CD4-positive, alpha-beta T cell (primary cell): ENCODE measurements at places on chromosomes 6 and 20.

DNA sequence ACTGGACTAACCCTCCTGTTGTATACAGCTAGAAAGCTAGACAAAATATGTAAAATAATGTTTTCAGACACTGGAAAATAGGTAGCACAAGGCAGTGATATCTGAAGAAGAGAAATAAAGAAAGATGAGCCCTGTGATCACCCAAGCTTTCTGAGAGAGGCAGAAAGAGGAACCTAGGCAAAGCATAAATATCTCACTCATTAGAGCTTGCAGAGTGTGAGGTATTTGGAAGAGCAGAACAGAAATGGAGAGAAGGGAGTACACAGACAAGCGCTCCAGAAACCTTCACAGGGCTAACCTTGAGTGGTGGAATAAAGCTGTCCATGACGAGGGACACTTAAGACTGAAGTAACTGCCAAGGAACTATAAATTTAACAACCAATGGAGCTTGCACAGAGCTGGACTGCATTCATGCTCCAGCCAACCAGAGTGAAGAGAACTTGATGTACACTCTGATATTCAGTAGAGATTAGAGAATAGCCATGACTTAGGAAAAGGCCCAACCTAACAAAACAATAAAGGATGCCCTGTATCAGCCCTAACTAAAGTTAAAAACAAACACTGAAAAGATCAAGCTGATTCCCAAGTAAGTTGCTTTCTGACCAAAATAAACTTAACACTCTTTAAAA lies 280.9 kb upstream of the STXBP5 start:
- DNase-seq: no peak

DNA sequence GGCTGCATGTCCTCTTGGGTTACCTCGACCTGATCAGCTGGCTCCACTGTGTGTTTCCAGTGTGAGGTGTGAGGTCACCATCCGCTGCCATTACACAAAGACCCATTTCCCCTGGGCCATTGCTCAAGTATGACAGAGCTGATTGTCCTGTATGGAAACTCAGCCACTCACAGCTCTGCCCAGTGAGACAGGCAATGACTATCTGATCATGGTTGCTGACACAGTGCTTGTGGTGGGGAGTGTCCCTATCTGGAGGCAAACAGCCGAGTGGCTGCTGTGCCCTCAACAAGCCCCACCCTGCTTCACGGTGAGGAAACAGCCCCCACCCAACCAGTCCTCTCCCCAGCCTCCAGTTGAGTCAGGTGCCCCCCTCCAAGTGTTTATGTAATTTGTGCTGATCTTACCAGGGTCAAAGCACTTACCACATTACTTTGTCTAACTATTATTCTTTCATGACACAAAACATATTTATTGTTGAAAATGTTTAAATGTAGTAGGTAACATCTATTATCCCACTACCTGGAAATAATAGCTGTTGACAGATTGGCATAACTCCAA lies 11.7 kb upstream of the MAPK13 start:
- DNase-seq: peak; percentile 88

- no peak for DNase-seq
Observed at GRCh38 chr6:158707821-158708195, 58.0 kb downstream of the SYTL3 start.

DNA sequence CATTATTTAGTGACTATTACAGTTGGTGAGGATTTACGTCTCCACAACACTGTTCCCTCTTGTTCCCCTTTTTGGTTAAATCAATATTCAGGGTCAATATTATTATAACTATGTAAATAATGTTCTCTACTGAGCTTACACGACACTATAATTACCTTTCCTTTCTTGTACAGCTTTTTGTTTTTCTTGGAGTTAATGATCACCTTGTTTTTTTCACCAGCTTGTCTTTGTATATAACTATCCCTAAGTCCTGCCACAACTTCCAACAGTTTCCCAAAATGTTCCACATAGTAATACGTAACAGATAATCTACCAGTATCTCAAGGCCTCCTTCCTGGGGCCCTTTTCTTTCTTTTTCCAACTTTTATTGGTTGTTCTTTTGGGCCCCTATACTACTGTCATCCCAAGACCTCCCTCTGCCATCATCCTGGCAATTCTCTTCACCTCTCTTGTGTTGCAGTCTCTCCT lies 142.0 kb upstream of the SOX4 start:
- no peak for DNase-seq

DNA sequence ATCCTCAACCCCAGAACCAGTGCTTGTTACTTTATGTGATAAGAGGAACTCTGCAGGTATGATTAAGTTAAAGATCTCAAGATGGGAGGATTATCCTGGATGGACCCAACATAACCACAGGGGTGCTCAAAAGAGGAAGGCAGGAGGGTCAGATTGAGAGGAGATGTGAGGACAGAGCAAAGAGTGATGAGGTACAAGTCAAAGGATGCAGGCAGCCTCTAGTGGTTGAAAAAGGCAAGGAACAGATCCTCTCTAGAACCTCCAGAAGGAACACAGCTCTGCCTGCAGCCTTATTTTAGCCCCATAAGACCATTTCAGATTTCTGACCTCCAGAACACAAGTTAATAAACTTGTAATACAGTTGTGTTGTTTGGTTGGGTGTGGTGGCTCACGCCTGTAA lies 41.2 kb downstream of the PDSS2 start:
- no peak for DNase-seq

DNA sequence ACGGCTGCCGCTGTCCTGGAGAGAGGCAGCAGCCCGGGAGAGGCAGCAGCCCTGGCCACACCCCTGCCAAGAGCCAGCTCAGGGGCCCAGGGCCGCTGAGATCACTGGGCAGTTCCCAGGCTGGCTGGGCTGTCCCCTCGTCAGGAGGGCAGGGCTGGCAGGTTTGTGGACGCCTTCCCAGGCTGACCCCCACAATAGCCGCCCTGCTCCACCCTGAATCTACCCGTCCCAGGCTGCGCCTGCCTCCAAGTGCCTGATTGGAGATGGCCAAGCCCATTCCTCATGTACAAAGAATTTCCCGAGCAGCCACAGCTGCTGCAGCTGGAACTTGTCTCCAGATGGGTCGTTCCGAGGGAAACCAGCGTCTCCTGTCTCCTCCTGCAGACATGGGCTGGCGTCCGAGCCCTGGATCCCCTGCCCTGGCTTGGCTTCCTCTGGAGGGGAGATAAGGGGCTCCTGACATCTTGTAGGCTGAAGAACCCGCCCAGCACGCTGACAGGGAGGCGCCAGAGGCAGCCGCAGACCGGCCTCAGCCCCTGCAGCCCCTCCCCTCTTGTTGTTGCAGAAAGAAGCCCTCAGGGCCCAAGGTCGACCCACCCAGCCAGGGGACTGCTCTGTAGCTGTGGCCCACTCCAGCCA lies 9.4 kb upstream of the GATA5 start:
- DNase-seq: no peak

DNA sequence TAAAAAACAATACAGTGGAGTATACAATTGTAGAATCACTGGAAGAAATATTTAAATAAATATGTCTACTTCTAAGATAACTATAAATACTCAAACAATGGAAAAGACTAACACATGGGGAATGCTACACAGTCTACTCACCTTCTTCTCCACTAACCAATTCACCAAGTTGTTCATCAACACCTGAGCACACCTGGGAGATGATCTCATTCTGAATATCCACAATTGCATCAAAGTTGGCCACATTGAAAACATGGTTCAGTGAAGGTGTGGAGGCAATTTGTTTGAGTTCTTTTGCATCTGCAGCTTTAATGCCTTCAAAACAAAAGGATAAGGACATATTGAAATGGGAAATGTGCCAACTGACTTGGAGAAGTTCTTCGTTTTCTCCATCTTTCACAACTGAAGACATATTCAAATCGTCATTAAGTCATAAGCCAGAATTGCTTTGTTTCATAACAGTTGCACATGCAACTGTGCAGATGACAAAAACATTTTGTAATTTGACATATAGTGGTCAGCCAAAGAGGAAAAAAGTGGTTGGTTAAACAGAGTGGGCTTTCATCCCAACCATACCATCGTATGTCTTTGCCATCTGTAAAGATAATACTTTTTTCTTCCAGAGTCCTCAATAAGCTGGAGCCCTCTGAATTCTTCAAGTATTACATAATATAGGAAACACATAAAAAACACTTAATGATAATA lies 17.5 kb downstream of the COL12A1 start:
- DNase-seq: no peak

GRCh38 chr6:53041356-53041755 lies 23.8 kb upstream of the FBXO9 start:
- DNase-seq: no peak

GRCh38 chr6:25279748-25280343 lies 672 bp downstream of the CARMIL1 start:
- DNase-seq: no peak

GRCh38 chr20:10487142-10488136 lies 52.3 kb downstream of the SLX4IP start:
- DNase-seq: no peak

- DNase-seq: no peak
Observed at GRCh38 chr6:39082310-39082709, 32.7 kb downstream of the SAYSD1 start.

GRCh38 chr6:4372866-4373265 lies 237.5 kb upstream of the ECI2 start:
- no peak for DNase-seq

GRCh38 chr6:154258064-154258757 lies 98.4 kb downstream of the IPCEF1 start:
- no peak for DNase-seq

DNA sequence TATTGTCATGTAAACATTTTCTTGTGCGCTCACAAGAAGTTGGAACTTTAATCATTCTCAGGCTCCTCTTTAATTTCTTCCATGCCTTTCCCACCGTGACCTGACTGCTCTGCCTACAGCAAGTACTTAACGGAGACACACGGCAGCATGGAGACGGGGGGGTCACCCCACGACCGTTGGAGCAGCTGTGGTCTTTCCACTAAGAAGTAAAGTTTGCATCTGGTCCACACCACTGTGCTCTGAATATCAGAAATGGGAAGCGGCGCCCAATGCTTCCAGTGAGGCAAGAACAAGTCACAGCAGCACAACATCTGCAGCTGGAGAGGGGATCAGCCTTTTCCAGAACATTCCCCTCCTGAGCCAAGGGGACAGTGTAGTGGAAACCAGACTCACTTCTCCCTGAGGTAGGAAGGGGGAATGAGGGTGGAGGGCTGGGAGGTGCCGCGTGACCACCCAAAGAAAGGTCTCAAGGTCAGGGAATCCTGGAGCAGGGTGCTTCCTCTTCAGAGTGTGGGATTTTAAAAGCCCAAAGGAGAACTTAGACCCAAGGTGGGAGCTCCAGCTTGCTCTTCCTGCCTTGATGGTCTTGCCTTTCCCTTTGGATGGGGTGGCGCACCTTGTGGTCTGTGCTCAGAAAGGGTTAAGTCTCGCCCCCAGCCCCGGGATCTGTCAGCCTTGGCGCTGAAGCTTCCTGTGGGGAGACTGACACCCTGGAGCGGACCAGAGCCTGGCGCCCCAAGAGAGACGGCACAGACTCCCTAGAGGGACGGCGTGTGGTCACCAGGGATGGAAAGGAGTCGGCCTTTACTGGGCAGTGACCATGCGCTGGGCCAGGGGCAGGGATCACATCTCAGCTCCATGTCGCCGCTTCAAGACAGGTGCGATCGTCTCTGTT lies 25.6 kb upstream of the SMOC2 start:
- no peak for DNase-seq
